NCI-H187 (cell line): ENCODE measurements at places on chromosomes 2 and 18.

DNA sequence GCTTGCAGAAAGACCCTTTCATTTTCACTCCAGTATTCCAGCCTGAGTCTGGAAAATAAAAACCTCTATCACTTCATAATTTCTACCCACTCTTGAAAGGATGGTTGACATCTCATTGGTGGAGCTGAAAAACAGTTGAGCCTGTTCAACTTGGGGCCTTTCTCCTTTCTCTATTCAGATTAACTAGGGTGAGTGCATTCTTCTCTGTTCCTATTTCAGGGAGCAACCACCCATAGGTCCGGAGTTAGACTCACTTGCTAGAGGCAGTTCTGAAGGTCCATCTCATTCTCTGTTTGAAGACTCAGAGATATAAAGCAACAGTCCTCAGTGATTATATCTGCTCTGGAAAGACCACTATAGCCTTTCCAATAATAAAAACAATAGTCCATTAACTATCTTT, 167.9 kb upstream of the SPOPL start:
- DNase-seq = no peak

DNA sequence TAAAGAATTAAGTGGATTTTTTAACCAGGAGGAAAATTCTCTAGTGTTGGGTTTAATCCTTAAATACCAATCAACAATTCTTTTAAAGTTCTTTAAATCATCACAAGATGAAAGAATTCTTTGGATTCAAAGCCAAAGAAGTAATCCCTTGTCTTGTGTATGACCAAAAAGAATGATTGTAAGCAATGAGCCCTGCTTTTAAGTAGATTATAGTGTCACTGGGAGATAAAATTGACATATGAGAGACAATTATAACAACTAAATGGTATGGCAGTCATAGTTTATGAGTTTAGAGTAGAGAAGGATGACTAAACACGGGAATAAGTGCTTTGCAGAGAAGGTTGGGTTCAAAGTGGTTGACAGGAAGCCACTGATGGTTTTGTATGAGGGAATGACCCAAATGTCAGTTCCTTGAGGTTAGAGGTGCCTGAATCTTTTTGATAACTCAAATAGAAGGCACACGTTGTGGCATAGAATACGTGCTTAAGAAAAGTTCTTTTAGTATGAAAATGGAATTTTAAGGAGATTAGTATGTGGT, 199.6 kb upstream of the TCF4 start:
- no peak for DNase-seq

DNA sequence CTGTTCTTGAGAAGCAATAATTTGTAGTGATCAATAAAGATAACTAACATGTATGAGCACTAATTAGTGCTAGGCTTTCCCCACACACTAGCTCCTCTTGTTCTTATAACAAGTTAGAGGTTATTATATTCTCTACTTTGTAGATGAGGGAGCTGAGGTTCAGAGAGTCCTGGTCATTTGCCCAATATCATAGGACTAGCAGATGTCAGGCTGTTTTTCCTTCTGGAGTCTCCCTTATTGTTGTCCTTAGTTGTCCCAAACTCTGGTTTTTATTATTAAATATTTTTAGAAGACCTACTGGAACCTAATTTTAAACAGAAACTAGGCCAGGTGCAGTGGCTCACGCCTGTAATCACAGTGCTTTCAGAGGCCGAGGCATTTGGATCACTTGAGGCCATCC, 16.5 kb upstream of the TTC39C start:
- DNase-seq = no peak

- DNase-seq = no peak
Observed at GRCh38 chr2:72362733-72363132, 215.1 kb upstream of the CYP26B1 start.

DNA sequence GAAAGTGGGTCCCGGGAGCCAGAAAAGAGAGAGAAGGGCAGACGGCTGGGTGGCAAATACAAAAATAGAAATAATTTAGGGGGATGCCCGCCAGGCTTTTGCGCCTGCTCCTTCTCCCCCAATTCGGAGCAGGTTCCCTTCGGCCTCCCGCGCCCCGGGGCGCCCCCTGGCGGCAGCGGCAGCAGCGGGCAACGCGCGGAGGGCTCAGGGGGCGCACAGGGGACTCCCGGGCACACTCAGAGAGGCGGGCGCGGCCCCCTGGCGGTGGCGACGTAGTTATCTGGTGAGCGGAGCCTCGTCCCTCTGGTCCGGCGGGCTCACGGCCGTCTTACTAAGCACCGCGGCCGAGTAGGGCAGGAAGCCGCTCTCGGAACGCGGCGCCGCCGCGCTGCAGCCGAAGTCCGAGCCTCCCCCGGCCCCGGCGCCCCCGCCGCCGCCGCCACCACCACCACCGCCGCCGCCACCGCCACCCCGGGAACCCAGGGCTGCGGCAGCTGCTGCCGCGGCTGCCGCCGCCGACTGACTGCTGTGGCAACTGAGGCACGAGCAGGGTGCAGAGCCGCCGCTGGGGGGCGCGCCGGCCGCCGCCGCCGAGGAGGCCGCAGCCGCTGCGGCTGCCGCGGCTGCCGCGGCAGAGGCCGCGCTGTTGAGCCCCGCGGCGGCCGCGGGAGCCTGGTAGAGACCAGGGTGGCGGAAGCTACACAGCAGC, 3.8 kb downstream of the EVX2 start:
- DNase-seq = peak; percentile 30

GRCh38 chr2:85448461-85449213, 30.1 kb downstream of the SH2D6 start:
- no peak for DNase-seq

DNA sequence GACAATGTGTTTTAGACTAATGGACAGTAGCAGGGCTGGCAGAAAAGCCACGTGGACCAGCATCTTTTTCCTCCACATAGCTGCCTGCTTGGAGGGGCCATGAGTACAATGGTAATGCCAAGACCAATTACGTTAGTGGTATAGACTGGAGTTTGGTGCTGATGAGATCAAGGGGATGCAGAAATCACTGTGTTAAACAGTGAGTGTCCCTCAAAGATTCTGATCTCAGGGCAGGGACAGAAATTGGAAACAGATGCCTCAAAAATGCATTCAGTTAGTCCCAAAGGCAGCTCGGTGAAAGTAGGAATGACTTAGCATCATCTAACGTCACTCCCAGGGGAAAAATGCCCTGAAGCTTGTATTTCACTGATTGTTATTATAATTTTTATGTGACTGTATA, 72.4 kb downstream of the SLC16A14 start:
- DNase-seq = no peak

DNA sequence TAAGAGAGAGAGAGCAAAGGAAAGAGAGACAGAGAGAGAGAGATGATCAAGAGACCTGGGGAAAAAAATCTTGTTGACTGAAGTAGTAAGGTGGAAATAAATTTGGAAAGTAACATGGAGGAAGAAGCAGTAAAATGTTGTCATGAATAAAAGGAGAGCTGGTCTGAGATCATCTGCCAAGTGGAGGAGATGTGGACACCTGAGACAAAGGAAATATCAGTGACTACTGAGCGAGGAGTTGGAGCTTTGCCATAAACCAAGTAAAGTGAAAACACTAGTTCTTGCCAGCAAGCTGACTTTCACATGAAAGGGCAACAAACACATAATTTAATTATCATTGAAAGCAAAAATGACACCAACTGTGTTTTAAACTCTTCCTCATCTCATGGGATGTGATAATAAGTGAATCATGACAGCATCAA, 49.0 kb upstream of the DSG1 start:
- no peak for DNase-seq

GRCh38 chr2:79627237-79627636, 114.4 kb downstream of the CTNNA2 start:
- no peak for DNase-seq

DNA sequence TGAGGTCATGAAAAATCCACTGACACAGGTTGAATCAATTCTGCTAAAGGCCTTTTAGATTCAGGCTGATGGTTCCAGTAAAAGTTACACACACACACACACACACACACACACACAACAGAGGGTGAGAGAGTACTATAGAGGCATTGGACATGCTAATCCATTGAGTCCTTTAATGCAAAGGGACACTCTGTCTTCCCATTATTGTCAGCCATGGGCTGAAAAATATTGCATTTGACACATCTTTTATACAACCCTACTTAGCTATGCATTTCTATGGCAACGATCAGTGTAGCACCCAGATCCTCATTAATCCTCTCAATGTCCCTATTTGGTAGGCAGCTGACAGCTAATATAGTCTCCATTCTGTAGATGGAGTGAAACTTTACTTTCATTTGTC, 440.8 kb upstream of the RGPD4 start:
- no peak for DNase-seq

GRCh38 chr2:202773301-202773973, 98.1 kb downstream of the ICA1L start:
- DNase-seq = no peak

DNA sequence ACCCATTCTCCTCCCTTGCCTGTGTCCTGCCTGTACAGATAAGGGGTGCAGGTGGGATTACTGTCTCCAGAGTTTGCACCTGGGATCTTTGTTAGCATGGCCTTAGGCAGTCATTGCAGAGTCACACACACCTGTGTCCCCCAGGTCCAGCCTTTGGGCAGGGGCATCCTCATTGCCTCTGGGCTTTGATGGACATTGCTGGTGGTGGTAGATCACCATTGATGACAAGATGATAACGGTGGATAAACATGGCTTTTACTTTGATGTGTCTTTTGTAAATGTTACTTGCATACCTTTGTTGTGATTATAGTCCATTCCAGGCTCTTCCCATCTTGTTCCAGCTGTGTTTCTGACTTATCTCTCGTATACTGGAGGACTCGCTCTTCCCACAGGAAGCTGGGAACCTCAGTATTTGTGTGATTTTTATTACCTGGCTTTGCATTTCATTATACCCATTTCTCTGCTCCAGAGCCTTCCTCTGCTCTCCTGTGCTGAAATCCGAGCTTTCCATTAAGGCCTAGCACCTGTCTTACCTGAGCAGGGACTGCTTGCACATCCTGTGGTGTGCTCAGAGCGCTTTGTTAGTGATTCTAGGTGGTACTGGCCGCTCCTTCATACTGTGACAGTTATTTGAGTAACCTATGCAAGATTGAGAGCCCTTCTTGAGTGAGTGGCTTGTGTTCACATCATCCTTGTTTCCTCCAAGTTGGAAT, 79.2 kb downstream of the PTPRM start:
- DNase-seq = no peak

- DNase-seq = no peak
Observed at GRCh38 chr18:6994771-6995430, 122.7 kb downstream of the LAMA1 start.

- no peak for DNase-seq
Observed at GRCh38 chr18:52340406-52341102, 557 bp downstream of the DCC start.

DNA sequence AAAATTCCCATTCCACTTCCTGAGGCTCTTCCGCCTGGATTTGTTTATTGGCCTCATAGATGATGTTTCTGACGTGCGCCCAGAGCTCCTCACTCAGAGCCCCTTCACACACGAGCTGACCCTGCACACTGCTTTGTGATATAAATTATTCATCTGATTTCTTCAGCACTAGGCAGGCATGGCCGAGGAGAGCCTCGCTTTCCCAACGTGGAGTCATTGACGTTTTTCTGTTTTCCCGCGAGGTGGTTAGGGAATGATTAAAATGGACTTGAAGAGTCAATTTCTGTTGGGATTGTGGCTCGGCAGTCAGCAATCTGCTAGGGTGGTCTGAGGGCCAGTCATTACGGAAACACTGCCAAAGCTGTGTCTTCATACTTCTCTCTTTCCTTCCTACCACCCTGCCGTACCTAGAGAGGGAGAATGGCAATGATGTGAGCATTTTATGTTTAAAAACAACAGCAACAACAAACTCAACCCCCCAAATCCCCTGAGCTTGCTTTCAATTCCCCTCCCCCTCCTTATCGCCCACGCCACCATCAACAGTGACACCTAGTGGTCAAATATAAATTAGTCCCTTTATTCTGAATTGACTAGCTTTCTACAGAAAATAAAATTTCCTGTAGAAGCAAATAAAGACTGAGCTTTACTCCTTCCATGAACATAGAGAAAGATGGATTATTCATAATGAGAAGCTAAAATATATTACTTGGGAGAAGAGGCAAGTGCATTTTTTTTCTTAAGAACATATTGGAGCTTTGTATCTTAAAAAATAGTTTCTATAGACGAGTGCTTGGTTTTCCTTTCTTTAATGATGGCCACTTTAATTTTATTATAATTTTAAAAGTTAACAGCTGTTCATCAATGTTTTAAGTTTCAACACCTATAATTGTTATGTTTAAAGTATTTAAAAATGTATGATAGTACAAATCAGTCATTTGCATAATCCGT, 285.1 kb downstream of the MTX2 start:
- DNase-seq = peak; percentile 23

- no peak for DNase-seq
Observed at GRCh38 chr2:190466819-190467446, 58.8 kb downstream of the MFSD6 start.

- DNase-seq = no peak
Observed at GRCh38 chr2:42102591-42103450, 55.0 kb downstream of the PKDCC start.

DNA sequence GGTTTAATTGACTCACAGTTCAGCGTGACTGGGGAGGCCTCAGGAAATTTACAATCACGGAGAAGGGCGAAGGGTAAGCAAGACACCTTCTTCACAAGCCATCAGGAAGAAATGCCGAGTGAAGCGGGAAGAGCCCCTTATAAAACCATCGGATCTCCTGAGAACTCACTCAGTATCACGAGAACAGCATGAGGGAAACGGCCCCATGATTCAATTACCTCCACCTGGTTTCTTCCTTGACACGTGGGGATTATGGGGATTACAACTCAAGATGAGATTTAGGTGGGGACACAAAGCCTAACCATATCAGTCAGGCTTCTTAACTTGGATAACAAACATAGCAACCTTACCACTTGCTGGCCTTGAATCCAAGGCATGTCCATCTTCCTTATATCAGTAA, 289.0 kb upstream of the STON1 start:
- DNase-seq = no peak

DNA sequence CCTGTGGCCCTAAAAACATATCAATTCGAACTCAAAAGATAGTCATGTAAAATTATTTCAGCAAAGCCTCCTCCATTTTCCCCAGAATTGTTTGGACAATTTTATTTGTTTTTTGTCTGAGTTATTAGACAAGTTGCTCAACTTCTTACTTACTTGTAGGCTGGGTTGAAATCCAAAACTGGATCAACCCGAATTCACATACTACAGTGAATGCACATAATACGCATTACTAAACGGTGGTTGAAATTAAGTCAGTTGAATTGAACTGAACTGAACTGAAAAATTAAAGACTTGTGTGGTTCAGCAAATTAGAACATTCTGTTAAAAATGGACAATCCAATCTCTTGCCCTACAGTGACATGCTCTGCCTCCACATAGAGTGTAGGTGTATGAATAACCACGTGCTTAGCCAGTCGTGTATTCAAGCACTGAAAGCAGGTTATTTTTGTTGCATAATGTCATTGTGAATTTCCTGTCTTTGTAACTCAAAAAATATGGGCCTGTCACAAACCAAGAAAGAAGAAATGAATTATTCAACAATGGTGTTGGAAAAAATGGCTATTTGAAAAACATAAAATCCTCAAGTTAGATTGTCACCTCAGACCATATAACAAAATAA, 441.0 kb downstream of the TXNL1 start:
- no peak for DNase-seq

GRCh38 chr2:86498468-86499260, 57.5 kb downstream of the KDM3A start:
- no peak for DNase-seq

GRCh38 chr18:21313576-21313975, 71.5 kb downstream of the GREB1L start:
- no peak for DNase-seq
